H1 (cell line): ENCODE measurements at places on chromosomes 3 and 15. TPM values are rescaled to one million over a fixed set of nuclear protein-coding genes. Genes with fewer than 3 reads are reported as not detected.
A peak's percentile ranks its signal among the peaks of the same experiment; 100 is the strongest.

LRRN1 gene
- total RNA-seq: 199 TPM in 2 replicates

STXBP5L gene
- total RNA-seq: 5.6 and 6.0 TPM in 2 replicates

- no peak for DNase-seq
Observed at GRCh38 chr3:32240159-32240545, 1.7 kb downstream of the CMTM8 start.

DNA sequence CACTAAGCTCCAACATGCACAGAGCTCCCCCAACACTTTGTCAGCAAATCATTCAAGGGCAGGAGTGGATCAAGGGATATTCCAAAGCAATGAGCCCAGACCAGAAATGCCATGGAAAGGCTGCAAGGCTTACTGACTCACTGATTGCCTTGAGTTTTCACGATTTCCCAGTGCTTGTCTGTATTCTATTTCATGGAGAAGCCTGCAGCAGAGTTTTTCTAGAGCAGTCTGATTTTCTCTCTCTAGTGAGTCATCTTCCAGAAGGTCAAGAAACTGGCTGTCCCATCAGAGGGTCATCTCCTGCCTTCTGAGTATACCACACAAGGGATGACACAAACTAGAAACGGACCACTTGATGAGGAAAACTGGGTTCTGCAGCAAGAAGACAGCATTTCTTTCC, 16.5 kb downstream of the LMCD1 start:
- no peak for DNase-seq

SORD gene
- total RNA-seq: 75.8 TPM in 2 replicates

WWTR1 gene
- 18.6 and 19.2 TPM in 2 replicates for total RNA-seq

FBXO40 gene
- 0.06 TPM in 1 of 2 replicates, not detected in the other for total RNA-seq

GRCh38 chr3:136753326-136753939, 1.3 kb upstream of the STAG1 start:
- no peak for DNase-seq

GRCh38 chr15:25690673-25691543, 172.2 kb downstream of the ATP10A start:
- no peak for DNase-seq

DNA sequence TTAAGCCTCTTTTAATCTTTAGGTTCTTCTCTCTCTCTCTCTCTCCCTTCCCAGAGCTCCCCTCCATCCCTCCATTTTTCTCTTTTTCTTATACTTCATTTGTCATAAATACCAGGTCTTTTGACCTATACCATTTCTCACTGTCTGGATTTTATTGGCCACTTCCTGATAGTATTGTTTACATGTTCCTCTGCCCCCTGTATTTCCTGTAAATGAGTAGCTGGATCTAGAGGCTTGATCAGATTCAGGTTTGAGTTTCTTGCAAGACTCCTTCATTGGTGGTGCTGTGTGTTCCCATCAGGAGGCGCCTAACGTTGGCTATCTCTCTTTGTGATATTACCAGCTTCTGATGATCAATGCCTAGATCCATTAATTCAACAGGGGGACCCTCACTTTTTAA, 42.2 kb downstream of the DAPK2 start:
- DNase-seq: no peak

CA12 gene
- total RNA-seq: 4.9 and 5.8 TPM in 2 replicates

- DNase-seq: no peak
Observed at GRCh38 chr15:74920456-74920855, 13.8 kb upstream of the FAM219B start.

GRCh38 chr3:177488740-177489139, 291.5 kb upstream of the TBL1XR1 start:
- DNase-seq: no peak

DNA sequence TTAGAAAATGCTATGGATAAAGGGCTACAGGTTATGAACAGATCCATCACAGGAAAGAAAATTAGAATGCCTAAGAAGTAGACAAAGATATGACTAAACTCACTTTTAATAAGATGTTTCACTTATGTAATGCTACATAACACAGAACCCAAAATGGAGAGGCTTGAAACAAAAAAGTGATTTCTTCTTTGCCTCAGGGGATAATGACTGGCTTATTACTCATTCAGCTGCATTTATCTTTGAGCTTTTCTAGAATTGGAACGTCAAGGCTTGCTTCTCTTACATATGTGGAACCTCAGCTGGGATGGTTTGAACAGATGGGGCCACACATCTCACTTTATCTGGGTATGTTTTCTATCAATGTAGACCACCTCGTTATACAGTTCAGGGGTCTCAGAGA, 120.6 kb upstream of the EPHA3 start:
- DNase-seq: no peak

IL17RD gene
- 41.3 and 48.9 TPM in 2 replicates for total RNA-seq

GRCh38 chr15:55484917-55485672, 22.9 kb downstream of the DNAAF4 start:
- no peak for DNase-seq

TNFSF10 gene
- not detected in 2 replicates for total RNA-seq

CERS3 gene
- 0.29 TPM in 1 of 2 replicates, not detected in the other for total RNA-seq

CLDN16 gene
- total RNA-seq: not detected in 2 replicates

DGKG gene
- total RNA-seq: 0.30 TPM in 1 of 2 replicates, not detected in the other

GRCh38 chr15:68572921-68573320, 5.9 kb upstream of the CORO2B start:
- DNase-seq: no peak

GRCh38 chr3:194785315-194785714, 99.6 kb downstream of the FAM43A start:
- no peak for DNase-seq

SPSB4 gene
- total RNA-seq: 17.2 and 18.1 TPM in 2 replicates

SCAANT1 gene
- total RNA-seq: not detected in 2 replicates

- DNase-seq: no peak
Observed at GRCh38 chr3:47586746-47587145, 8.1 kb upstream of the CSPG5 start.

GRCh38 chr3:111812701-111813100, 46.4 kb upstream of the PHLDB2 start:
- DNase-seq: no peak

DNA sequence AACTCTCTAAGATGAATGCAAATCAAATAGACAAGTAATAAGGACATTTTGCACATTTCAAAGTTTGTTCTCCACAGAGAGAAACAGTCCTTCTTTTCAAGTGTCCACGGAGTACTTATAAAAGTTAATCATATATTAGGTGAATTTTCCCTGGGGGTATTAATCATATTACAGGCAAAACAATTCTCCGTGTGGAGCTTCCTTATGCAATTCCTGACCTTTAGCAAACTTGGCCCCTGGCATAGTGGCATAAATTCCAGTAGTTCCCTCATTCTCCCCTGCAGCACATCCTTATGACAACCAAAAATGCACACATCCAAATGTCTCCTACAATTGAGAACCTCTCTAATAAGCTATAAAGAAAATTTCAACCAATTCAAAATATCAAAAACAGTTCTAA, 34.4 kb downstream of the FSIP1 start:
- no peak for DNase-seq

- DNase-seq: peak; percentile 82
Observed at GRCh38 chr3:50189274-50189673, 2.1 kb upstream of the GNAT1 start.

DNA sequence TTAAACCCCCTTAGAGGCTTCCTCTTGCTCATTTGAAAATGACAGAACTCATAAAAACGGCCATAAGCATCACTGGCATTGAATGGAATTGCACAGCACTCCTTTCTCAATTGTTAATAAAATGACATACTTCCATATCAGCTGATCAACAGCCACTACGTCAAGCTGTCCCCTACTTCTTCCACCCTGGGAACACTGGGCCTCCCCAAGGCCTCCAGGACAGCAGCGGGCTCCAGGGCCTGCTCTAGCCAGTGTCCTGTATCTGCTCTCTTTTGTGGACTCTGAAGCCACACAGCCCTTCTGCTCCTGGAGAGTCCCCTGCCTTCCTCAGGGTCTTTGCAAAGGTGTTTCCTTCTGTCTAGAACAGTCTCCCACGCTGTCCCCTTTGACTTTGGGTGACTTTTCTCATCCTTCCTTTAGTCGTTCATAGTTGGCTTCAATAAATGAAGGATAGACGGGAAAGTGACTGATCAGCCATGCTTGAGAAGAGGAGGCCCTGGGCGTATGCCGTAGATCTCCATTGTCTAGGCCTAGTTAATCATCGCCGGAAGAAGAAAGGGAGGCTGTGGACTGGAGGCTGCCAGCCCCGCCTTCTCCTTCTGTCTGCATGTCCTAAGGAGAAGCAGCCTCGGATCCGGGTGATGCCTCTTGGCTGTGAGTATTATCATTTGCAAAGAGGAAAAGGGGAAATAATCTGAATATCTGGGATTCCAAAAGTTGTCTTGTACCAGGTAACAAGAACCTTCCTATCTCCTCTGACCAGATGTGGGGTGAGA, 4.7 kb upstream of the THSD4 start:
- DNase-seq: no peak

DNA sequence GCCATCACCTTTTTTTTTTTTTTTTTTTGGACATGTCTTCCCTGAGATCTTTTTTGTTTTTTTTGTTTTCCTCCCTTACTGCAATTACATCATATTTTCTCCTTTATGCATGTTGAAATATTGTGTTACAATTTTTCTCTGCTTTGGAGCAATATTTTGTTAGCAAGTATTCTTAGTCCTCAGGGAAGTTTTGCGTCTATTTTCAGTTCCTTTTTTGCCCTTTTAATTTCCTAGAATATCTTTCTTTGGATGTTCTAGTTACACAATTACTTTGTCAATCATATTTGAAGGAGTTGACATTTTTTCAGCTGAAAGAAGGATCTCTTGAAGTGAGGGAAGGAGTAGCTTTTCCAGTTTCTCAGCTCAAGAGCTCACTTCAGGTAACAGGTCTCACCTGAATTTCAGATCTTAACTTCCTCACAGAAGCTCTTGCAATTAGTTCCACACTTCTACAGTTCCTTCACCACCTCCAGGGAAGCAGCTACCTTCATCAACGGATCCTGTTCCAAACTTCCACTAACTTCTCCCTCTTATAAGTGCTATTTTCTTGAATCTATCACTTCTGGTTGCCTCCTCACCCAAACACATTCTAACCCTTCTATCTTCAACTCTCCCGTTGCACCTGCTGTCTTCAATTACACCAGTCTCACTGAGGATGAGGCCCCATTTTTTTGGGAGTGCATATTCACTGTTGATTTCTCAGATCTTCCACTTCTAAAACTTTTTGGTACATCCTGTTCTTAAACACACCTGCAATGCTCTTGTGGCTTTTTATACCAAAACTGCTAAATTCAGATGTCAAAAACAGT, 57.8 kb upstream of the CPOX start:
- no peak for DNase-seq

DNA sequence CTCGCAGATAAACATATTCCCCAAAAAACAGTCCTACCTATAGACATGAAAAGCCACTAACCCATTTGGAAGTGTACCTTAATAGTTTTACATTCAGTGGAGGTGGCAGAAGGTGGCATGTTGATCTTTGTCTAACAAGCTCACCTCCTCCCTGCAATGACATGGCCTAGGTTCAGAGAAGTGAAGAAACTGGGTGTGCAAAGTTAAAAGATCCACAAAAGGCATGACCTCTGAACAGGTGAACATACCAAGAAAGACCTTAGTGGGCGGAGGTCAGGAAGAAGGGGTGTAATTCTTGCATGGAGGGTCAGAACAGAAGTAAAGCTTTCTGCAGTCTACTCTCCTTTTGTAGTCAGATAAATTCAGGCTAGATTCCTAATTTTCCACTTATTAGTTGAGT, 822 bp downstream of the MRPL3 start:
- no peak for DNase-seq

- DNase-seq: no peak
Observed at GRCh38 chr3:3447641-3448040, 268.1 kb upstream of the CRBN start.

DNA sequence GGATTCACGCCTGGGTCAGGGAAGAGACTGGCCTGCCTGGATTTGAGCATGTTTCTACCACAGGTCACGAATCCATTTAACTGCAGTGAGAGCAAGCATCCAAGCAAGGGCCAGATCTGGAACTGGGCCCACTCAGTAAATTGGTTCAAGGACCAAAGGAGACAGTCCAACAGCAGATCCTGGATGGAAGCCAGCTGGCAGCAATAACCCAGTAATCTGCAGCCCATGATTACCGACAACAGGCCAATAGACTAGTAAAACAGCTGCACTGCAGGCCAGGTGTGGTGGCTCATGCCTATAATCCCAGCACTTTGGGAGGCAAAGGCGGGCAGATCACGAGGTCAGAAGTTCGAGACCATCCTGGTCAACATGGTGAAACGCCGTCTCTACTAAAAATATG, 11.8 kb downstream of the SAMD7 start:
- no peak for DNase-seq

DNA sequence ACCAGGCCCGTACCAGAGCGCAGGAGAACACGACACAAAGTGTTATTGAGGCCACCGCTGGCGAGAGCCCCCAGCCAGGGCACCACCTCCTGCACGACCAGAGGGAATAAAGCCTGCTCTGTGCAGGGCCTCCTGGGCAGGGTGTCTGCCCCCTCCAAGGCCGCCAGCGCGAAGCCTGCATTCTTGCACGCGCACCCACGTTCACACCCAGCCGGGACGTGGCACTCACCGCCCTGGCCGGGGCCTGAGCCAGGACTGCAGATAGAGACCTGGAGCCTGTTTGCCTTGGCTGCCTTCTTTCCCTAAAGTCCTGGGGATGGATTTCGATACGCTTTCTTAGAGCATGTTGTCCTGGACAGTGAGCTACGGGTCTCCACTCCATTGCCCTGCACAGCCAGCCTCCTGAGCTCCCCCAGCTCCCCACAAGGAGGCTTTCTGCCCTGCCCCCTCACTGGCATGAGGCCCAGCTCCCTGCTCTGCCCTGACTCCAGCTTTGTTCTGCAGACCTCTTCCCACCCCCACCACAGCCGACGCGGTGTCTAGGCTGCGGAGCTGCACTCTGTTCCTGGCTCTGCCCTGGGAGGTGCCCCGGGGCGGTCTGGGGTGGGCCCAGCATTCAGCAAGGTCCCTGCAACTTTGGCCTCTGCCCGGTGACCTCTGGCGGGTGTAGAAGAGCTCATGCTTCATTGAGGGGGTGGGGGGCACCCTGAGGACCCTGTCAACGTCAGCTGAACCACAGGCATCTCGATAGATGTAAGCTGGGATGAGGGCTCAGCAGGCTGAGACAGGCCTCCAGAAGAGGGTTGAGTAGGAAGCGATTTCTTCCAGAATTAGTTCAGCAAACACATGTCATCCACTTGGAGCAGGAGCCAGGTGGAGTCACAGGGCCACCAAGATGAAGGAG, 145.0 kb downstream of the LRRK1 start:
- no peak for DNase-seq

DNA sequence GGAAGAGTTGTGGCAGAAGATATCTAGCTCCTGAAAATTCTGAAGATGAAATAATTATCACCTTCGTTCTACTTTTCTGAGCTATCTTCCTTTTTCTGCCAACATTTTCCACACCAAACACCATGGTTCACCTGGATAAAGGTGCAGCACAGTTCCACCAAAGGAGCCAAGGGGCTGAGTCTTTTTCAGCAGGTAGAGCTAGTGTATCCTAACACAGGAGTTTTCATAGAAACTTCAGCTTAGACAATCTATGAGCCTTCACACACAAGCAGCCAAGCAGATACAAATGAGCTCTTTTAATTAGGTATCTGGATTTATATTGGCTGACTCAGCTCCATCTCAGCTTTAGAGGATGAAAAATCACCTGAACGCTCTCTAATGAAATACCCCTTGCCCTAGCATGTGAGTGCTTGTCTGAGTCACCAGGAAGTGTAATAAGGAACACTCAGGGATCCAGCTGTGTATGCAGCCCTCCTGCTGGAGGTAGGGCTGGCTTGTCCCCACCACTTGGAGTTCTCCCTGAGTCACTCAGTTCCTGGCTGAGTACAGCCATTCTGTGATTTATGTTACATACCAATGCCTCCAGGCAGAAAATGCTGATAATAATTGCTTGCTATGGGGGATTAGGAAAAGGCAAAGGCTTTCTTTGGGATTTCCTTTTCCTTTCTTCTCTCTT, 385.7 kb downstream of the LSAMP start:
- peak; percentile 61 for DNase-seq
